ENCODE measurements at places on chromosomes 16 and 17.

- DNase-seq: no peak
Observed at GRCh38 chr16:12236589-12236988, 260.1 kb downstream of the SNX29 start.

GRCh38 chr16:31694461-31694860 is 166.8 kb downstream of the AHSP start:
- DNase-seq: no peak

DNA sequence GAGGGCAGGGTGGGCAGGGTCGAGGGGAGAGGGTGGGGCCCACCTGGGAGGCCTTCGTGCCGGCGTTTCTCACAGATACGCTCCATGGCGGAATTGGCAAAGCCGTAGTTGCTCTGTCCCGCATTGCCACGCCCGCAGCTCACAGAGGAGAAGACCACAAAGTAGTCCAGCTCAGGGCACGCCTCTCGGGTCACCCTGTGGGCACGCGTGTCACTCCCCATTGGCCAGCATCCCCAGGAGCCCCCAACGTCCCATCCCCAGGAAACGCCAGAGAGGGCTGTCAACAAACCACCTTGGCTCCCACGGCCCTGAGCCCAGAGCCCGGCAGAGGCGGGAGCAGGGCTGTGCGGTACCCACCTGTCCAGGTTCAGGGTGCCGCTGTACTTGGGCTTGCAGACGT is 16.1 kb downstream of the FASN start:
- DNase-seq: no peak

DNA sequence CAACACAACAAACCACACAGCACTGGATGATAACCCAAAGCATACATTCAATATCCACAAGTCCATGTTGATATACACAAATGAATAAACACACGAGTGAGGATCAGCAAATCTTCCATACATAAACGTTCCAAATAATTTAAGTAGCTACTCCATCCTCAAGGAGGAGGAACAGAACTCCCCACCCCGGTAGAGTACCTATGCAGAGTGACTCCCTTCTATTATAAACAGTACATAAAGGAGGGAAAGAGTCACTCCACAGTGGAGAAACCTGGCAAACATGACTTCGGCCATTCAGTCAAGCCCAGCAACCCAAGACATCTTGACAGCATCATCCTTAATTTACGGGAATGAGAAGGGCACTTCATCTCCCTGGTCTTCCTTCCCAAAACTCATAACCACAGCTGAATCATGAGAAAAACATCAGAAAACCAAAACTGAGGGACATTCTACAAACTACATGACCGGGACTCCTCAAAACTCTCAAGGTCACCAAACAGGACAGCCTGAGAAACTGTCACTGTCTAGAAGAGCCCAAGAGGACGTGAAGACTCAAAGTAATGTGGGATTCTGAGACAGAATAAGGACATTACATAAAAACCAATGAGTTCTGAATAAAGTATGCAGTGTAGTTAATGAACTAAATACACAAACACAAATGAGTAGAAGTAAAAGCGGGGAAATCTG is 5.6 kb downstream of the USP22 start:
- no peak for DNase-seq

DNA sequence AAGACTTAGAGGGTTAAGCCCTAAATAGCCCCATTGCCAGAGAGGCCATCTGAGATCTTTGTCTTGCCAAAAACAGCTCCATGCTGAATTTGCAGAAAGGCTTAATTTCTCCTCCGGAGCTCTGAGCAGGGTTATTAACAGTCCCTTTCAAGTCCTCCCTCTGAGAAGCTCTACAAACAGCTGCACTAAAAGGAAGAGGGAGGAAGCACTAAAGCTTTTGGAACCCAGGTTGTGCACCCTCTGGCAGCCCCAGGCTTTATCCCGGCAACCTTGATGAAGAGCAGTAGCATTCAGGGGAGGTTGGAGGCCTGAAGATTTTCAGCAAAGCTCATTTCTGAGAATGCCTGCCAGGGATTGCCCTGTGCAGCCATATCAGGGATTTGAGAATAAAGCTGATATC is 554.7 kb downstream of the RBFOX1 start:
- DNase-seq: no peak

DNA sequence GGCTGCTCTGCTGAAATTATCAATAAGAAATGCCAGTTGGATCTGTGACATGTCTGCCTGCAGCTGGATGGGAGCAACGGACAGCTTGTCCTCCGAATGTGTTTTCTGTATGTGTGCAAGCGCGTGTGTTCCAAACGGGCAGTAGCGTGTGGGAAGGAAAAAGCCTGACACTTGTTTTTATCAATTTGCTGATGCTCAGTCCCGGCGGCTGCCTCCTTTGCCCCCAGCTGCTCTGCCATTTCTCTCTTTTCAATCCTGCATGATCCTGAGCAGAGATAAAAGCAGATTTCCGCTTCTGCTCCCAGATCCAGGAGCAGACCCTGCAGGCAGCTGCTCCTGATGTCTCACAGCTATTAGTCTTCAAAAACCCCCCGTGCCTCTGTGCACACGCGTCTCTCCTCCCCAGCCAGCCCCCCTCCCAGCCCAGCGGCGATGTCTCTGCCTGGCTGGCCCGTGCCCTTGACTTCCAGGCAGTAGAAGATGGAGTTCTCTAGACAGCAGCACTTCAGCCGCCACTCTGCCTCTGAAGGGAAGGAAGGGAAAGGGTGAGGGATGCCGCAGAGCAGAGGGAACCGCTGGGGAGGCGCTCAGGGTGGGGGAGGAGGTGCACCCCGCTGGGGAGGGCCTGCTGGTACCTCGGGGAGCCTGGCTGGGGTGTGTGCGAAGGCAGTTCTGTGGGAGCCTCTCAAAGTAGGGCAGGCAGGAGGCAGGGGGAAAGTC is 4.1 kb downstream of the PRCD start:
- DNase-seq: no peak

DNA sequence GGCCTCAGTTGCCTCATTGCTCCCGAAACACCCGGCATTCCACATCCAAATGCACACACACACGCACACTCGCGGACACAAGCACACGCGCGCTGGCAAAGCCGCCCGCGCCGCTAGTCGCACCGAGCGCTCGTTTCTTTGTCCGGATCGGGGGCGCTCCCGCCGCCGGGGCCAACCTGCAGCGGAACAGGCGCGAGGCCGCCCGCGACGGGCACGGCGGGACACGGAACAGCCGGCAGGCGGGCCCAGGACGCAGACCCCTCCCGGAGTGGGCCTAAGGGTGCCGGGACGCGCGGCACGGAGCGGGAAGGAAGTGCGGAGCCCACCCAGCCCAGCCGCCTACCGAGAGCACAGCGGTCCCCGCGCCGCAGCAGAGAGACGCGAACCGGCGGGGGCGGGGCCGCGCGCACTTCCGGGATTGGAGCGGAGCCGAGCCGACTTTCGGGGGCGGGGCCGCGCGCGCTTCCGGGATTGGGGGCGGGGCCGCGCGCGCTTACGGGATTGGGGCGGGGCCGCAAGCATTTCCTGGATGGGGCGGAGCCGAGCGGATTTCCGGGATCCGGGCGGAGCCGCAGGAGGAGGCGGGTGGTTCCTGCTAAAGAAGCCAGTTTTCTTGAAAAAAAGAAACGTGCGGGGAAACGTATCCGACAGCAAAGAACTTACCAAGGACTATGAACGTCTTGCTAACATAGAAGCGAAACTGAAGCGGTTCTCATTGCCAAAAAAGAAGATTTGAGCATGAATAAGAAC is at the start of gene CYBC1:
Gene CYBC1 (minus strand): TSS at position 396 of the 750 bp plus-strand sequence. CDS start 1,498 bp downstream, outside the sequence.
- DNase-seq: peak; percentile 97

GRCh38 chr16:85847681-85848601 is 48.4 kb downstream of the COX4I1 start:
- DNase-seq: no peak

GRCh38 chr16:72768591-72768990 is 279.3 kb downstream of the ZFHX3 start:
- DNase-seq: no peak

- no peak for DNase-seq
Observed at GRCh38 chr16:67541391-67542263, 13.0 kb downstream of the RIPOR1 start.

- no peak for DNase-seq
Observed at GRCh38 chr16:88009563-88010342, 58.5 kb downstream of the BANP start.

- no peak for DNase-seq
Observed at GRCh38 chr17:9821921-9822320, at the start of gene GSG1L2. TSS of gene GSG1L2 (minus strand) at chr17:9822079. CDS start at chr17:9822071, 8 bp downstream.

DNA sequence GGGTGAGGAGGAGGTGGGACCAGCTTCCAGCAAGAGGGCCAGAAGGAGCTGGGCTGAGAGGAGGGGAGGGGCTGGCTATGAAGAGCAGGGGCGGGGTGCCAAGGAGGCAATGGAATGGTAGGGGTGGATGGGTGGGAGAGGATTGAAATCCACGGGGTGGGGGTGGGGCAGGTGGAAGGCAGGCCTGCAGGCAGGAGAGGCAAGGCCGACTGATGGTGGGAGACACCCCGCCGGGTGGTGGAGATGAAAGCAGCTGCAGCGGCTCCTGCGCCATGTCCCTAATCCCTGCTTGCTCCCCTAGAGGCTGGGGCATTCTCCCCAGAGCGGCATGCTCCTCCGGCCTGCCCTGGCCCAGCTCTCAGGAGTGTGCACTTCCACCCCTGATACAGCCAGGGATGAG is 27.8 kb upstream of the TAC4 start:
- no peak for DNase-seq

- DNase-seq: no peak
Observed at GRCh38 chr16:52773026-52773425, 226.1 kb upstream of the TOX3 start.

DNA sequence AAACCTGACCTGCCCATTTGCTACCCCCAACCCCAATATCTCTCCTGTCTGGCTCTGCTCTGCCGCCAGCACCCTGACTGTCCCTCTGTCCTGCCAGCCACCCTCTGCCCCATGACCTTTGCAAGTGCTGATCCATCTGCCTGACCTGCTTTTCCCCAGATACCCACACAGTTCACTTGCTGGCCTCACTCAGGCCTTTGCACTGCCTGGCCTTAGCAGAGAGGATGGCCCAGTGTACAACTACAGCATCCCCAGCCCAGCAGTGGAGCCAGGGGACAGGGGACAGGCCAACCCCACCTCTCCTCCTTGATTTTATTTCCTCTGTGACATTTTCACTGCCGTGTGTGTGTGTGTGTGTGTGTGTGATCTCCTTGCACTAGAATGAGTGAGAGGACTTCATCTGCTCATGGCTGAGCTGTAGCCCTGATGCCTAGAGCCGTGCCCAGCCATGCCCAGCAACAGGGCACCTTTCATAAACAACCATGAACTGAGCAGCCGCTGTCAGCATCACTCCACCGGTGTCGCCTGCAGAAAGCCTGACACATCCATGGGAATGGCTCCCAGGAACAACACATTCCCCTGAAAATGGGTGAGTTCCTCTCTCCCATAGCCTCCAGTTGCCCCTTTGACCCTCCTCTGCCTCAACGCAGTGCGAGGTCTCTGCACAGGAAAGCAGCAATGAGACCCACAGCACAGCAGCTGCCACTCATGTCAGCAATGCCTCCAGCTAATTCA is 36.0 kb upstream of the RBFOX3 start:
- DNase-seq: no peak

DNA sequence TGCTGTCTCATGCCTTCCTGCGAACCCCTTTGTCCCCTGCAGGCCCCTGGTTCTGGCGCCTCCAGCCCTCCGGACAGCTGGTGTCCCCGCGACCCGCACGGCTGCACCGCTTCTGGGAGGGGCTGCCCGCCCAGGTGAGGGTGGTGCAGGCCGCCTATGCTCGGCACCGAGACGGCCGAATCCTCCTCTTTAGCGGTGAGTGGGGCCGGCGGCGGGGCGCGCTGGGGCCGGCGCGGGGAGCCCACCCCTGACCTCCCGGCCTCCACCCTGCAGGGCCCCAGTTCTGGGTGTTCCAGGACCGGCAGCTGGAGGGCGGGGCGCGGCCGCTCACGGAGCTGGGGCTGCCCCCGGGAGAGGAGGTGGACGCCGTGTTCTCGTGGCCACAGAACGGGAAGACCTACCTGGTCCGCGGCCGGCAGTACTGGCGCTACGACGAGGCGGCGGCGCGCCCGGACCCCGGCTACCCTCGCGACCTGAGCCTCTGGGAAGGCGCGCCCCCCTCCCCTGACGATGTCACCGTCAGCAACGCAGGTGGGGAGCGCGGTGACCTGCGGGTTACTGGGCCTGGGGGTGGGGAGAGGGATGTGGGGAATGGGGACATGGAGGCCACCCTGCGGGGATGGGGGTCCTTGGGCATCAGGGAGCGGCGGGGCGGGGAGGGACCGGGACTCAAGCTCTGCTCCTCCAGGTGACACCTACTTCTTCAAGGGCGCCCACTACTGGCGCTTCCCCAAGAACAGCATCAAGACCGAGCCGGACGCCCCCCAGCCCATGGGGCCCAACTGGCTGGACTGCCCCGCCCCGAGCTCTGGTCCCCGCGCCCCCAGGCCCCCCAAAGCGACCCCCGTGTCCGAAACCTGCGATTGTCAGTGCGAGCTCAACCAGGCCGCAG is 7.1 kb upstream of the IL32 start:
- peak; percentile 64 for DNase-seq

GRCh38 chr16:23920446-23920845 is 84.7 kb downstream of the PRKCB start:
- DNase-seq: no peak

GRCh38 chr16:16073001-16073545 is 123.7 kb downstream of the ABCC1 start:
- DNase-seq: no peak

- no peak for DNase-seq
Observed at GRCh38 chr17:66944351-66945146, 20.0 kb upstream of the CACNG4 start.

DNA sequence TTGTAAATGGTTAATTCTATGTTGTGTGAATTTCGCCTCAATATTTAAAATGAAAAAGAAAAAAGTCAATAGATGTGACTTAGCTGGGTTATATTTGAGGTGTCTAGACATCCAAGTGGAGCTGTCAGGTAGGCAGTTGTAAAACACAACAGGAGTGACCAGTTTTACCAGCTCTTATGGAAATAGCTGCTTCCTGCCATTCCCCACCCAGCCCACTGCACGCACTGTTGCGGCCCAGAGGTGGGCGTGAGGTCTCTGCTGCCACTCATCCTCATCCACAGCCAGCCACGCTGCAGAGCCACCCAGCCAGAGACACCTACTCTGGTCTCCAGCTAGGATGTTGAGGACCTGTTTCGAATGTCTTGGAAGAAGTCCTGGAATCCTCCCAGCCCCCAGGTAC is 3.4 kb upstream of the CARD14 start:
- DNase-seq: no peak

DNA sequence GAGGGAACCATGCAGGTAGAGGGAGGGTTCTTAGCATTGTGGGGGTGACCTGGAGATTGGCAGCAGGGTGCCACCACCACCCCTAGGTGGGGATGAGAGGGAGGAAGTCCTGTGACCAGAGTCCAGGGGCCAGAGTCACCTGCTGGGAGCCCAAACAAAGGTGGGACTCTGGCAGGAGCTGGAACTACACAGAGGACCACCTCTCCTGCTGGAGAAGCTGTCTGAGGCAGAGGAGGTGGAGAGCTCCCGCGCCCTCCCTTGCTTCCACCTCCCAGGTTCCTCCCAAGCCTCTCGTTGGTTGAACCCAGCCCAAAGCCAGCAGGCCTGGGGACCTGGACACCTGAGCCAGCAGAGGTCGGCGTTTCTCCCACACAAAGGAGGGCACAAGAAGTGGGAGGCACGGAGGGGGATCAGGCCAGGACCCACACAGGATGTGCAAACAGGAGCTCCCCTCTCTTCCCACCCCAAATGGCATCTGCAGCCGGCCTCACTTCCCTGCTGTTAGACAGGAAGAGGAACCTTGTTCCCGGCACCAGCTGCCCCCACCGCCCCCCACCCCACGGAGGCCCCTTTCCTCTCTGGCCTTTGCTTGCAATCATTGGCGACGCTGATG is 154.6 kb downstream of the SEC14L1 start:
- no peak for DNase-seq

- DNase-seq: no peak
Observed at GRCh38 chr16:76577003-76577402, 299.8 kb downstream of the CNTNAP4 start.

- peak; percentile 68 for DNase-seq
Observed at GRCh38 chr17:6701719-6702118, 11.4 kb downstream of the SLC13A5 start.

- DNase-seq: no peak
Observed at GRCh38 chr16:20902426-20902825, 1.9 kb downstream of the LYRM1 start.
